ENCODE measurements at places on chromosomes 7 and 10. TPM values are rescaled to one million over a fixed set of nuclear protein-coding genes. Genes with fewer than 3 reads are reported as not detected.

- DNase-seq: no peak
These were observed 45.1 kb upstream of the NPTX2 start for GRCh38 chr7:98571986-98572385.

Gene MMD2
- not detected for total RNA-seq

DNA sequence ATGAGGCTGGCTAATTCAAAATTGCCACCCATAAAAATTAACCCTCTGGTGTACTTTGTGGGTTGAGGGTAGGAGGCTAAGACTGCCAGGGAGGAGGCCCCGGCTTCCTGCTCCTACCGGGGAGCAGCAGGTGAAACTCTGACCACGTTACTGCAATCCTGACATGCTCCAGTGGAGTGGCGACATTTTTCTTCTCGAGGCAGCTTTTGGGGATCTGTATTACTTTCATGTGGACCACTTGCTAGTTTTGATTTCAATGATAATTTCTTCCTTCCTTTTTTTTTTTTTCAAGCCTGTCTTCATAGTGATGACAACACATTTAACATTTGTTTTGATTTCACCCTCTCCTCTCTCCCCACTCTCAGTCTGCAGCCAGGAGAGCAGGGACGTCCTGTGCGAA lies 14.6 kb downstream of the GATA3 start:
- DNase-seq: no peak

Gene MRPL32
- total RNA-seq: 68.8 TPM

DNA sequence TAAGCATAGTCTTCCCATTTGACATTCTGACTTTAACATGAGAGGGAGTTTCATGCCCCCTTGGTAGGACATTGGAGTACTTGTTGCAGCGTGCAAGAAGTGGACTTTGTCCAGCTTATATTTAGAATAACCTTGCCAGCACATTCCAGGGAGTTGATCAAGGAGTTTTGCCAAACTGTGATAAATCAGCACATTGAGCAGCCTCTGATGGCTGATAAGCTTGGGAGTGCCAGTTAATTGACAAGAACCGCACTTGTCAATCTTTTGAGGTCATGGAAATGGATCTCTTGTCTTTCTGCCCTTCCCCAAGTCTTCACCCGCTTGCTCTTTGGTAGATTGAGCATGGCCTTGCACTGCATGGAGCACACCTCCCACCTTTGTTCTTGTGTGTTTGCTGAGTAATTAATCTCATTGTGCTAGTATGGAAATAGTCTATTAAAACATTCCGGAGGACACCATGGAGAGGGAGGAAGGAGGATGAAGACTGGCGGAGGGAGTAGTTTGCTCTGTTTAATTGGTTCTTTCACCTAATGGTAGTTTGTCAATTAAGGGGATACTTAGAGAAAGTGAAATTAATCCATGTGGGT lies 668.5 kb upstream of the GALNT17 start:
- DNase-seq: no peak

- DNase-seq: no peak
These were observed 49.2 kb upstream of the NANOS1 start for GRCh38 chr10:118980135-118980865.

DNA sequence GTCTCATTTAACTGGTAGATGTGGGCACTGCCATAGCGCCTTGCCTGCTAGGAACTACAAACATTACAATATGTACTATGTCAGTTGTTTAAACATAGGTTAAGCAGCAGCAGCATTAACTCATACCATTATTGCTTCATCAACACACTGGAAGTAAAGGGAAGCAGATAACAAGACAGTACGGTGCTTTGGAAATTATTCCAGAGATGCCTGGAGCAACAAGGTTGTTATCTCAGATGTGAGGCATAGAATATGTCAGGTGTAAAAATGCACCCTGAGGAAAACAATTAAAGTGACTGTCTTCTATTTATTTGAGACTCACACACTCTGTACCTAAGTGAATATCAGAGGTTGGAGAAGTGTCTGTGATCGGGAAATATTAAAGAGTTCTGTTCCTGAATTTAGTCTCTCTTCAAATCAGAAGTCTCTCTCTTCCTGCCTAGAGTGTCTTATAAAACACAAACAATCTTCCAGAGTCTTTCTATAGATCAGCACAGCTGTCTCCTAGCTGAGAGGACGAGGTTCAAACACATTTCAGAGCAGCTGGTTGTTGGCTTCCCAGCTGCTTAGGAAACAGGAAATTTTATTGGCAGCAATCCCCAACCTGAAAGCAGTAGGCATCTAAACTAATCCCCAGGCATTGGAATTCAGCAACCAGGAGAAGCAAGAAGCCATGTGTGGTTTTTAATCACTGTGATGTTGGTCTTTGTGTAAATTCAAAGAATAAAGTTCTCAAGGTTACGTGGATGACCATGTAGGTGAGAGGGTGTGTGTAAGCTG lies 994.4 kb upstream of the LRRTM3 start:
- no peak for DNase-seq

Gene BTBD16
- not detected for total RNA-seq

Gene PDSS1
- total RNA-seq: 27.9 TPM

Data from activated T-helper 2 cell treated with anti-CD3 and anti-CD28 coated beads, Interferon-gamma antibody, Interleukin-2, Interleukin-4, amounts not matched to agents 10 μg/mL and 5 μg/mL and 100 μg/mL, durations not matched to agents 14 hours and 24 hours and 36 hours (primary cell).